Suppressor macrophage treated with lipopolysaccharide for 1 hour (primary cell): ENCODE measurements at places on chromosomes 4 and X.

- no peak for DNase-seq
These were observed 114.7 kb downstream of the SLC4A4 start for GRCh38 chr4:71453531-71453930.

DNA sequence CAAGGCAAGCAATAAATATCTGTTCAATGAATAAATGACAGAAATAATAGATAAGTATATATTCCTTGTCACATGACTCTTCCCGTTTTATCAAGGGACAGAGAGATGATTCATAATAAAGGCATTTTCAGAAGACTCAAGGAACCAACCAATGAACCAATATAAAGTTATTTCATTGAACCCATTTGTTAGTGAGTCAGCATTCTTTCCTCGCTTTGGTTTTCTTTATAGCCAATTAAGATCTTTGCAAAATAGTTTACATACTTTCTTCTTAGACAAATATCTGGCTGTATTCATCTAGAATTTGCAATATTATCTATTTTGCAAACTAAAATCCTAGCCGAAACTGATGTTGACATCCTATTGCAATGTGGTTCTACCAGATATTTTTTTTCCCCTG lies 269.4 kb downstream of the IL15 start:
- no peak for DNase-seq

DNA sequence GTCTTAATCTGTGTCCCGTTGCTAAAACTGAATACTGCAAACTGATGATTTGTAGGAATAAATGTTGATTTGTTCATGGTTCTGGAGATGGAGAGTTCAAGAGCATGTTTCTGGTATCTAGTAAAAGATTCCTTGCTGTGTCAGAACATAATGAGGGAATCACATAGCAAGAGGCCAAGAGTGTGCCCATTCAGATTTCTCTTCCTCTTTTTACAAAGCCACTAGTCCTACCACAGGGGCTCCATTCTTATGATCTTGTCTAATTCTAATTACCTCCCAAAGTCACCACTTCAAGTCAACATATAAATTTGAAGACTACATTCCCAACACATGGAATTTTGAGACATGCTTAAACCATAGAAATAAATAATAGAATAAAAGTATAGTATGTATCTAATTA lies 608.8 kb upstream of the EPHA5 start:
- no peak for DNase-seq

GRCh38 chrX:69262036-69262936 lies 97.0 kb upstream of the PJA1 start:
- no peak for DNase-seq

GRCh38 chrX:139299309-139299708 lies 231.2 kb upstream of the F9 start:
- DNase-seq: no peak

- no peak for DNase-seq
These were observed 4.1 kb downstream of the OPHN1 start for GRCh38 chrX:68429216-68429615.

DNA sequence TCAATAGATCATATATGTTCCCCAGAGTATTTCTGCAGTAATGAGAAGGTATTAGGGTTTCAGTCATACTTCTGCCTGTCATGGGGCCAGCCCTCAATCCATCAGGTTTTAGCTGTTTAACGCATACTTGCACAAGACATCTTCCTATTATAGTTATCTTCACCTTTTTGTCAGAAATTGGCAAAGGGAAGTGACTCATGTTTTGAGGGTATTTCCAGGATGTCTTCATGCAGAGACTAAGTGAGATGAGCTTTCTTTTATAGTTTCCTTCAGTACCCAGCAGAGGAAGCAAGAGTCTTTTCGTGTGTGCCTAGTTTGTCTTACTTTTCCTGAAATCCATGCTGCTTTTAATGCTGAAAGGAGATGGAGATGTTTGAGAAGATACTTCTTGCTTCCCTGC lies 9.5 kb downstream of the CSTF2 start:
- DNase-seq: peak; percentile 34

- no peak for DNase-seq
These were observed 622 bp downstream of the TAFAZZIN start for GRCh38 chrX:154411981-154412340.

DNA sequence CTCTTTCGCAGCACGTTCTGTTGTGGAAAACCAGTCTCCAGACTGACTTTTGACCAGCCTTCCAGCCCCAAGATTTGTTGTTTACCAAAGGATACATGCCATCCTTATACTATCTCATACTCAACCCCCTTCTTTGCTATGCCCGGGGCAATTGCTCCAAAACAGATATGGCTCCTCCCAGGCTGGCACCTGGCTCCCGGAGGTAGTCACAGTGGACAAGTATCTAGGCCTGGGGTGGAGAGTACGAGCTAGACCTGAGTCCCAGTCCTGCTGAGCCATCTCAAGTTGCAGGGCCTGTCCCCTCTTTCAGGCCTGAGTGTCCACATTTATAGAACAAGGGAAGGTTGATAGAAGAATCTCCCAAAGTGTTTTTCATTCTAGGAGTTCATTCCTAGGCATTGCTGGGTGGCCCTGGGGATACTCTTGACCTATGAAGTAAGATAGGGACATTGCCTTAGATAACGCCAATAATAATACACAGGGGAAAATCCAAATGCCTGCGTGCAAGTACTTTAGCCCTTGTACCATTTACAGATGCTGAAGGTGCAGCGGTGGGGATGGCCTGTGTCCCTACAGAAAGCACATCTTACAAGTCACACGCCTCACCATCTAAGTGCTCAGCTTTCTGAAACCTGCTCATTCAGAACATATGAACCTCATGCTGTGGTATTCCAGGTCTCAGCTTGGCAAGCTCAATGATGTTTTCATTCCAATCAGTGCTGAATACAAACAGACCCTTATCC lies 136.7 kb upstream of the MAMLD1 start:
- no peak for DNase-seq
